ENCODE measurements at places on chromosomes 11 and 22.

GRCh38 chr11:71304491-71304890 is 52.1 kb upstream of the SHANK2 start:
- DNase-seq: no peak

DNA sequence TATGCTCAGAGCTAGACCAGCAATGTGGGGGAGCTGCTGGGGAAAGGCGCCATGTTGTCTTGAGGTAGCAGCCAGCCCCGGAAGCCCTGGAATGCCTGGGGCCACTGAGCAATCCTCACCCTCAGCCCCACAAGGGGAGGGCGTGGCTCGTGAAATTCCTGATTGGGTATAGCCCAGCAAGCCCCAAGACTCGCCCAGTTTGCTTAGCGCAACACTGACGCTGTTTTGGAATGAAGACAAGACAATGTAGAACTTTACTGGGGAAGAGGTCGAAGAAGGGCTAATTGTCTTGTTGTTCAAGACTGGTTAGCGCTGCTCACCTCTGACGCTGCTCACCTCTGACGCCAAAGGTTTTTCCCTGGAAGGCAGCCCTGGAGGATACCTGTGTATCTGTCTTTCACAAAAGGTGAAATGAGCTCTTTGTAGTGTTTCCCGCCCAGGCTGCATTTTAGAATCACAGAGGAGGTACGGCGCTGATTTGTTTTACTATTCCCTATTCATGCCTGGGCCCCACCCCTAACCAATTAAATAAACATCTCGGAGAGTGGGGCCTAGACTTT is 47.6 kb downstream of the ST3GAL4 start:
- no peak for DNase-seq

DNA sequence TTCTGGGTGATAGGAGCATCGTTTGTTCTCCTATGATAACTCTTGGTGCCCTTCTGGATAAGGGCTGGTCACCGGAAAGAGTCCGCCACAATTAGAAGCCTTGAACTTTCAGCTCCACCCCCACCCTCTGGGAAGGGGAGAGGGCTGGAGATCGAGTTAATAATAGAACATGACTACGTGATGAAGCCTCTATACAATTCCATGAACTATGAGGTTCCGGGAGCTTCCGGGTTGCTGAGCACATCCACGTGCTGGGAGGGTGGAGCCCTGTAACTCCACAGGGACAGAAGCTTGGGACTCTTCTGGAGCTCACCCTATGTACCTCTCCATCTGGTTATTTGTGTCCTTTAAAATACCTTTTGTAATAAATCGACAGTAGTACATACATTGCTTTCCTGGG is 40.3 kb downstream of the ARHGAP42 start:
- DNase-seq: no peak

DNA sequence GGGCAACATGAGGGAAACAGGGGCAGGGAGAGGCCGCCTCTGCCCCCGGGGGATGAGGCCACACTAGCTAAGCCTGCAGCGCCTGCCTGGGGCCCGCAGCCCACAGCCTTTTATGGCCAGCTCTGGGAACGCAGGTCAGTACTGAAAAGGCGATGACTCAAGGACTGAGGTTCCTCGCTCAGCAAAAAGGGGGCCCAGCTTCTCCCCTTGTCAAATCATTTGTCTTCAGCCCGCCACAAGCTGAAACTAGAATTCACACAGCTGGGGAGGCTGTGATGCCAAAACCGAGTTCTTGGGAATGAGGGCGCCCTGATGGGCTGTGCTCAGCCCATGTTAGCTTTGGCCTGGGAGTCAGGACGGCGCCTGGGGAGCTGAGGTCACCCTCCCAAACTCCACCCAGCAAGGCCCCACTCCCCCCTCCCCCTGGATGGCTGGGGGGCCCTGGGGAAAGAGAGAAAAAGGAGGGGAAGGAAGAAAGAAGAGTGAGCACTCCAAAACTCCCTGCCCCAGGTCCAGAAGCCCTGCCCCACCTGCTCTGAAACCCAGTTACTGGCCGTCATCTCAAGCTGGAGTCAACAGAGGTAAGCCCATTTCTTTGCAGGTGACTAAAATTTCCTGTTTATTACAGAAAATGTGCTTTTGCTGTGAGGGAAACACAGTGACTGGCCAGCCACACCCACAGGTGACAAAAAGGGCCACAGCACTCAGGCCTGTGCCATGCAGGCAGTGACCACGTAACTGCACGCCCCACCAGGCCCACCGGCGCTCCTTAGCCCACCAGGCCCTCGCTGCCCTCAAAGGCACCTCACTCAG is 13.7 kb downstream of the EHD1 start:
- DNase-seq: no peak

DNA sequence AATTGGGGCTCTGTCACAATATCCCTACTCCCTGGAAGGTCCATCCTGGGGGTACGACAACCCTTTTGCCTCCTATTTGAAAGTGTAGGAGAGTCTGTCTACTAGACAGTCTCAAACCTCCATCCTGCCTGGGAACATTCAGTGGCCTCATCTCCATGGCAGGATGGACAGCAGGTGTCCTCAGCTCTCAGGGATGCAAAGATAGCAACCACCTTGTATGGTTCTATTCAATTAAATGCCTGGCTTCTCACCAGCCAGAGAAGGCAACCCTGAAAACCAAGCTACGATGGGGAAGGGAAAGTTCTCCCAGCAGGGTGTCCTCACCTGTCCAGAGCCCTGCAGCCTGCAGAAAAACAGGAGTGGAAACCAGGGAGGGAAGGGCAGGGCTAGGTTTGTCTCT is 164.9 kb downstream of the MIAT start:
- DNase-seq: no peak

Measured in GDM1 (cell line).